ENCODE measurements at places on chromosomes 3 and 15.

DNA sequence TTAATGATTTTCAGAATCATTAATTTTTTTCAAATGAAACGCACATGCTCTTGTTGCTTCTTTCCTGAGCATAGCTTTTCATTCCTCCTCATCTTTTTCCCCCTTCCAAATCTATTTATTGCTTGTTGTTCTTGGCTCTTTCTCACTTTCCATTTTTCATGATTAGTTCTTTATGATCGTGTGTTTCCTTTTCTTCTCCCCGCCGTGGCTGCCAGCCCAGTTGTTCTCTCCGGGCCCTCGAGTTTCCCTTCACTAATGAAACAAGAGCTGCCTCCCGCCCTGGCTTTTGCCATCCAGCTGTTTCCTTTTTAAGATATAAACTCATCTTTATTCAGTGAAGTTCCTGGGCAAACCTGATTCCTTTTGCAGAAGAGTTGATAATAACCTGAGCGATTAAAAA, 170.2 kb upstream of the NR2F2 start:
- no peak for DNase-seq

DNA sequence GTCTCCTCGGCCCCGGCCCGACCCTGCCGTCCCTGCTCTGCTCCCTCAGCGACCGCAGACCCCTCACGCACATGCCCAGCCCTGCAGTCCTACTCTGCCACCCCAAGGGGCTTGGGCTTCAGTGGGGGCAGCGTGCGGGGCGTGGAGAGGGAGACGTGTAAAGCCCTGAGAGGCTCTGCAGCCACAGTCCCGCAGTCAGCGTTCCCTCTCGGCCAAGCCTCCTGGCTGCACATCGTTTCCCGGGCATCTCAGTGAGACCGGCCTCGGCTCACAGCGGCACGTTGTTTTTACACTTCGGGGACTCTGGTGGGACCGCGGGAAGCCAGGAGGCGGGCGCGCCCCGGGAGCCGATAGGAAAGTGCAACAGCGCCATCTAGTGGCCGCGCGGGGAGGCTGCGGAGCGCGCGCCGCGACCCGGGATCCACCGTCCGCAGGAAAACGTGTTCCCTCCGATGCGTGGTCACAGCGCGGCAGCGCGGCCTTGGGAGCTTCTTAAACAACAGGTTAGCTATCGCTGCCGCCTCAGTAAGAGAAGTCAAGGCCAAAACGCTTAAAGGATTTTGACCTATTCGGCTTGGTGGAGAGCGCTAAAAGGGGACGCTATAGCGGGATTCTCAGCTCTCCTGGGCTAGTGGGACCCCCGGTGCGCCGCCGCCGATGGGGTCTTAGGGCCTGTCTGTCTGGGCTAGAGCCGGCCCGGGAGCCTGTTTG, 226.8 kb upstream of the IGF1R start:
- DNase-seq, result peak; percentile 33

- no peak for DNase-seq
These were observed 39.3 kb downstream of the IL1RAP start for GRCh38 chr3:190552969-190553759.

DNA sequence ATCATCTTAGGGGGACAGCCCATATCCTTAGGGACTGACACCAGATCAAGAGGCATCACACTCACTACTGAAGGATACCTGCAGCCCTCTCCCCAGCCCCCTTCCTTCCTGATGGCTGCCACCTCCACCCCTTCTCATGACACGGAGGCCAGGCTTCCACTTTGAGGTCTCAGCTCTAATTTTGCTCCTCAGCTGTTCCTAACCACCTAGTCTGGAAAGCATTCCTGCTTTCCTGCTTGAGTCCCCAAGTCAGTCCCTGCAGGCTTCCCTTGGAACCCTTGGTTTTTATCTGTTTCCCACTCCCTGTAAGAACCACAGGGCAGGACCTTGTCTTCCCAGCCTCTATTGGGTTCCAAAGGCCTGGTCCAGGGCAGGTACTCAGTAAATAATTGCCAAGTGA, 3.2 kb downstream of the C3orf18 start:
- no peak for DNase-seq

DNA sequence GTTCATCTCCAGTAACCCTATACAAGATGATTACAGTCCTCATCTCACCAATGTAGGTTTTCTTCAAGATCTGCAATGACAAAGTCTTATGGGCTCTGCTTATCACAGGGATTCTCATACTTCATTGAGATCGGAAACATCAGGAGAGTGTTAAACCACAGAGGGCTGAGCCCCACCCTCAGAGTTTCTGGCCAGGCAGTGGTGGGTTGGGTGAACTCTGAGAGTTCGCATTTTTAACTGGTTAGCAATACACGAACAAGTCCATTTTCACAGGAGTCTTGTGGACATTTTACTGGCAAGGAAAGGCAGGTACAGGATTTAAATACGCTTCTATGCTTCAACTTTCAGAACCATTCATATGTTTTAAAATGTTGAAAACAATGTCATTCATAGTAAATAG, 366.7 kb upstream of the ROBO2 start:
- DNase-seq, result no peak

GRCh38 chr3:17605032-17605431, 137.4 kb downstream of the TBC1D5 start:
- DNase-seq, result no peak

Data from NCI-H774 (cell line).